ENCODE measurements at places on chromosomes 11 and 22.

DNA sequence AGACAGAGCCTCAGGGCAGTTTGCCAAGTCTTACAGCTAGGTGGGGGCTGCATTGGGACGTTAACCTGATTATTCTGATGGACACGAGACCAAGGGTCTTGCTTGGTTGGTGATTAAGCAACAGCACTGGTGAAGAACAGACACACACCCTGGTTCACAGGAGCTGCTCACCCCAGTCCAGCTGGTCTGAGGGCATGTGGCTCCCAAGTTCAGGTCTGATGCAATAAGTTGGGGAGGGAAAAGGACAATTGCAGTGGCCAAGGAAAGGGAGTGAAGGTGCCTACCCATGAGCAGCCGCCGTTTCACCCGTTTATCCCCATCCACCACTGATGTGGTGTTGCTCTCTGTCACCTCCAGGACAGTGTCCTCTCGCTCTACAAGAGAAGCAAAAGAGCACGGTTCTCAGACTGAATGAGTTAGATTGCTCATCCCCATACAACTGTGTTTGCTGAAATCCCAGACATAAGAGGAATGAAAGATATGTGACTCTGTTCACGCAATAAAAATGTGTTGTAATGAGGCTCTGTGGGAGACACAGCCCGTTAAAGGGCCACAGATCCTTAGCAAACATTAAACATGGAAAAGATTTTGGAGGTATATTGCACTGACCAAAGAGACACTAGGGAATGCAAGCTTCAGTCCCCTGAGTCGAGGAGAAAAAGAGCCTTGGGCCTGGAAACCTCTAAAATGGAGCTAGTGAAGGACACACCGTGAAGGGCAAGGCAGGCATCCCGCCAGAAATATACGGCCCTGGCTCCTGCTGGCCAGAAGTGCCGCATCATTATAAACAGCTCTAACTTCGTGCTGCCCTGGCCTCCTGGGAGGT lies 25.6 kb downstream of the SCUBE2 start:
- no peak for DNase-seq

DNA sequence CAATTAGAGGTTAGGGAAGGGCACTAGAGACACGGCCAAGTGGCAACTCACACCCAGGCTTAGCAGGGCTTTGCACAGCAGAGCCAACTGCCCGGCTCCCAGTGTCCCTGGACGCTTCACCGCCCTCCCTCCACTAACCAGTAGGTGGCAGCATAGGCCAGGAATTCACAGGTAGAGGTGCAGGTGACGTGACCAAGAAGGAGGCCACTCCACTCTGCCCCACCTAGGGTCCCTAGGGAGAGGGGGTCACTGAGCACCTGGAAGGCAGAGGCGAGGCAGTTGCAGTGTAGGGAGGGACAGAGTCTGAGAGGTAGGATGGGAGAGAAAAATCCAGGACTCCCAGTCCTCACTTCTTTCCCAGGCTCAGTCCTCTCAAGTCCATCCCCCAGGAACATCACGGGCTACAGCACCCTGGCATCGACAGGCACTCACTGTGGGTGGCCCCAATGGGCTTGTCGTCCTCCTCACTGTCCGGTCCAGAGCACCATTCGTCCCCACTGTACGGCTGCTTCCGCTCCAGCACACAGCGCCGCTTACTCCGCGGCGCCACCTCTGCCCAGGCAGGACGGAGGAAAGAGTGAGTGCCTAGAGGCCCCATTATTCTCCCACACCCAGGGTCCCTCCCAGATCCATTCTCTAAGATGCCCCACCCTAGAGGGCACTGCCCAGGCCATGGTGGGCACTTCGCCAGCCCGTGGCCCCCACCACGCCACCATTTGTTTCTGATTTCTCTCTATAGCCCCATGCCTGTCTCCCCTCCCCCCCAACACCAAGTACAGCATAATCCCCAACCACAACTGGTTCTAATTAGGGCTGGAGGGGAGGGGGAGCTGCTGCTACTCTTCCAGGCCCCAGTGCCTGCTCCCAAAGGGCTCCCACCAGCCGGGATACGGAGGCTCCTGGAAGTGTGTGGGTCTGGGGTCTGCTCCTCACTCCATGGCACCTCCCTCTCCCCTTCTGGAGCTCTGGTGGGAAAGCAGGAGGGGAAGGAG lies 18.4 kb downstream of the BCL9L start:
- DNase-seq = peak; percentile 75

DNA sequence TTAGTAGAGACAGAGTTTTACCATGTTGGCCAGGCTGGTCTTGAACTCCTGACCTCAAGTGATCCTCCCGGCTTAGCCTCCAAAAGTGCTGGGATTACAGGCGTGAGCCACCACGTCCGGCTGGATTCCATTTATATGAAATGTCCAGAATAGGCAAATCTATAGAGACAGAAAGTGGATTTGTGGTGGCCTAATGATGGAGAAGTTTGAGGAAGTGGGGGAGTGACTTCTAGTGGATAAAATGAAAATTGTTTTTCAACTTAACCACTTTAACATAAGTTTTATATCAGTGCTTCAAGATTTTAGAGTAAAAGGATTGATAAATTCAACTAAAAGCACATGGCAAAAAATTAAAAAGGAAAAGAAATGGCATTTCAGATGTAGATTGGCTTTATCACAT lies 66.2 kb downstream of the HIPK3 start:
- no peak for DNase-seq

DNA sequence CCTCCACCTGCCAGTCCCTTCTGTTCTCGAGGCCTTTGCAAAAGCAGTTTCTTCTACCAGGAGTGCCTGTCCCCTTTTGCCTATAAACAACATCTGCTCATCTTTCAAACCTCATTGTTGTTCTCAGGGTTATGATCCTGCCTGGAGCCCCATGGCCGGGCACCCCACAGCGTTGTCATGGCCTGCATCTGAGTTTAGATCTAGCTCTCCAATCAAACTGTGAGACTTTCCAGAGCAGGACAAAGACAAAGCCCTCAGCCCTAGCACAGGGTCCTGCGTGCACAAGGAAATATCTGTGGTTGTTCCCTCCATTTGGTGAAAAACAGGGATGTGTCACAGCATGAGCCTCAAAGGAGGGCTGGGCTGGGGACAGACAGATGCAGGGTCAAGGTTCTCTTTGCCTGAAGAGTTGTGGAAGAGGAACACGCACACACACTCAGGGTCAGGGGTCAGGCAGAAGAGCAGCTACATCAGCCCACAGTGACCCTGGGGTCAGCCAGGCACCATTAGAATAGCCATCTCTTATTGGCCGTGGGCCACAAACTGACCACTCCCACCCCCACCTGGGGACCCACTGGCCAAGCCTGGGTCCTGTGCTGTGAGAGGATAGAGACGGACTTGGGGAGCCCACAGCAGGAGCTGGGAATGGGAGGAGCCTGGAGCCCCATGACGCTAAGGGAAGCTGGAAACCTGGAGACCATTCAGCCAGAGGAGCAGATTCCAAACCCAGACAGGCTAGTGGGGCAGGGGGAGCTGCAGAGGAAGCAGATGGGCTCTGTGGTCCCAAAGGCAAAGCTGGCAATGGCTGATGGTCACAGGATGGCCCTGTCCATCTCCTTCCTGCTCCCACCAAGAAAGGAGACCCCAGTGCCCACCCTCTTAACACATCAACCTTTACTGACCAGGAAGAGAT lies 99.4 kb downstream of the PDE2A start:
- DNase-seq = no peak

GRCh38 chr22:27257987-27258386 lies 543.6 kb downstream of the MN1 start:
- no peak for DNase-seq

- DNase-seq = no peak
Measured at GRCh38 chr11:75261902-75262361, 21.4 kb downstream of the TPBGL start.

DNA sequence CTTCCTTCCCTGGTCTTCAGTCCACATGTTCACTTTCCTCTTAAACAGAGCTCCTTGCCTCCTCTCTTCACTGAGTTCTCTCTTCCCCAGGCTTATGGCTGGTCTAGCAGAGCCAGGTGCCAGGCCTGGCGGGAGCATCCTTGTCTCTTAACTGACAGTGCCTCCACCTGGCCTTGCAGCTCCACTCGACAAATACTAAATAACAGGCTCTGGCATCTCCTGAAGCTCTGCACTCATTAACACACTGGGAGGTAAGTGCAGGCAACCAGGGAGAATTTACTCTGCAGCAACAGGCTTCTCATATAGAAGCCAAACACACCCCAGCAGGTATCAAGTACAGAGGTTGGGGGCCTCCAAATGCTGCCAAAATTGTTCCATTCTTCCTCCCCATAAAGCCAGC lies 438.1 kb downstream of the SOX6 start:
- no peak for DNase-seq

- DNase-seq = no peak
Measured at GRCh38 chr11:117686711-117687110, 110.3 kb downstream of the DSCAML1 start.

GRCh38 chr11:62559204-62559603 lies 12.6 kb upstream of the AHNAK start:
- DNase-seq = no peak

GRCh38 chr11:107472966-107473365 lies 15.3 kb upstream of the CWF19L2 start:
- DNase-seq = no peak

GRCh38 chr22:21568347-21569075 lies 997 bp downstream of the UBE2L3 start:
- no peak for DNase-seq

- no peak for DNase-seq
Measured at GRCh38 chr11:67280341-67280787, 8.7 kb upstream of the ANKRD13D start.

GRCh38 chr11:29051935-29052334 lies 943.7 kb downstream of the METTL15 start:
- no peak for DNase-seq

DNA sequence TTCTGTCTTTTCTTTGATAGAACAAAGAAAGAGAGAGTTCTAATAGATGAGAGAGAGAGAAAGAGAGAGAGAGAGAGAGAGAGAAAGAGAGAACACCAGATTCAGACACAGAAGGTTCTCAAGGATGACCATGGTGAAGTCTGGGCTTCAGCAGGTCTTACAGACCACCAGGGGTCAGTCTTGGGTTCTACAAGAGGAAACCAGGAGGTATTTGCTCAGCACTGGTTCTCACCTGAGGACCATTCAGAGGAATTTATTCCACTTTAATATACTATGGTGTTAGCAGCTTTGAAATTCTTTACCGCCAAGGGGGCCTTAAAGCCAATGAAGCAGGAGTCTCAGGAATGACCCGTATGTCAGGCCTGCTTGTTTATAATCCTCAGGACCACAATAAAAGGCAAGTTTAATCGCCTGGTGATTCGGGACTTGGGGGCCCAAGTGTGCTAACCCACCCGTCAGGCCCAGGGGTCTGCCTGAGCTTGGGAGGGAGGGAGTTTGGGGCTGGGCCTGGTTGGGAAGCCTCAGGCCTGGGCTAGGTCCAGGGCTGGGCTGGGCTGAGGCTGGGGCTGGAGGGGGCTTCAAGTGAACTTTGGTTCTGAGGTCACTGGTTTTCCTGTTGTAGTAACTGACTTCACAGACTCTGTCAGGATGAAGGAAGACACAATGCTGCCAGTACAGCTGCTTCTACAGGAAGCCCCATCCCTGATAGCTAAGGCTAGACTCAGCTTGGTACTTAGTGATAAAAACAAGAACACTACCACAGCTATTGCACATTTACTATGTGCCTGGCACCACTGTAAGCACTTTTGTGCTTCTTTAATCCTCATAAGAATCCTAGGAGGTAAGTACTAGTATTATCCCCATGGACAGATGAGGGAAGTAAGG lies 179.2 kb upstream of the ZBED5 start:
- DNase-seq = no peak

DNA sequence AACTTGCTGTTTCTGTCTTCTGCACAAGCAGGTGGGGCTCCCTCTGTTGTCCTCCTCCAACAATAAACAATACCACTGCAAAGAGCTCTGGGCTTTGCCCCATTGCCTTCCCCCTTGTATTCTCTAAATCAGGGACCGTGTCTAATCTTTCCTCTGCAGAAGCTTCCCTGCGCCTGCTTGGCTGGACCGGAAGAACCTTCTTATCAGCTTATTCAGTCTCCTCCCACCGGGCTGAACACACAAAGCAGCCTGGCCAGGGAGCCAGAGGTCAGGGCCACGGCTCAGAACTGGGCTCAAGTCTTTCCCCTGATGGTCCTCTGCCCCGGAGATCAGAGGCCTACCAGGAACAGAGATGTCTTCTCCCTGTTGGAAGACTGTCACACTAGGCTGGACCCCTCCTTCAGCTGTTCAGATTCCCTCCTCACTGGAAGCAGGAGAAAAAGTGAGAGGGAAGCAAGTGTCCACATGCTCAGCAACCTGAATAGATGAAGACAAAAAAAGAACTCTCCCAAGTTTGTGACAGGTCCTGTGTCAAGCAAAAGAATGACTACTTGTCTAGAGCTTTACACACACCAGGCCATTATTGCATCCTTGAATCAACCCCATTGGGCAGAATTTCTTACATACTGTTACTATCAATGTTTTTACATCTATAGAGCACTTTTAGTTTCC lies 63.7 kb downstream of the RAB30 start:
- DNase-seq = no peak

- no peak for DNase-seq
Measured at GRCh38 chr11:47166368-47166767, 10.3 kb downstream of the ARFGAP2 start.

- no peak for DNase-seq
Measured at GRCh38 chr11:102283116-102283485, 34.2 kb upstream of the BIRC3 start.

- no peak for DNase-seq
Measured at GRCh38 chr11:36222831-36223635, 66.2 kb downstream of the COMMD9 start.

GRCh38 chr11:111748035-111748804 lies 18.0 kb downstream of the PPP2R1B start:
- no peak for DNase-seq

DNA sequence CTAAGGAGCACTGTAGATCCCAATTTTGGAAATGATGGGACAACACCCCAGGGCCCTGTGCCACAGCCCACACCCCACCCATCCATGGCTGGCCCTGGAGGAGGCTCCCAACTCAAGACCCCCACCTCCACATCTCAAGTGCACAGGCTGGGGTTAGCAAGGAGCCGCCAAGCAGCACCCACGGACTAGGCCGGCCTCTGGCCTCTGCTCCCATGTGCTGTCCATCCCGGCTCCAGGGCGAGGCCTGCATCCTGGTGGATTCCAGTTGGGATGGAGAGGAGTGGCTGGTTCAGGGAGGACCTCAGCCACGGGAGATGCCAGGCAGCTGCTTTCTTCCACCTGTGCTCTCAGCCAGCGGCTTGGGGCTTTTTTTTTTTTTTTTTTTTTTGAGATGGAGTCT lies 43.4 kb upstream of the COMT start:
- no peak for DNase-seq

DNA sequence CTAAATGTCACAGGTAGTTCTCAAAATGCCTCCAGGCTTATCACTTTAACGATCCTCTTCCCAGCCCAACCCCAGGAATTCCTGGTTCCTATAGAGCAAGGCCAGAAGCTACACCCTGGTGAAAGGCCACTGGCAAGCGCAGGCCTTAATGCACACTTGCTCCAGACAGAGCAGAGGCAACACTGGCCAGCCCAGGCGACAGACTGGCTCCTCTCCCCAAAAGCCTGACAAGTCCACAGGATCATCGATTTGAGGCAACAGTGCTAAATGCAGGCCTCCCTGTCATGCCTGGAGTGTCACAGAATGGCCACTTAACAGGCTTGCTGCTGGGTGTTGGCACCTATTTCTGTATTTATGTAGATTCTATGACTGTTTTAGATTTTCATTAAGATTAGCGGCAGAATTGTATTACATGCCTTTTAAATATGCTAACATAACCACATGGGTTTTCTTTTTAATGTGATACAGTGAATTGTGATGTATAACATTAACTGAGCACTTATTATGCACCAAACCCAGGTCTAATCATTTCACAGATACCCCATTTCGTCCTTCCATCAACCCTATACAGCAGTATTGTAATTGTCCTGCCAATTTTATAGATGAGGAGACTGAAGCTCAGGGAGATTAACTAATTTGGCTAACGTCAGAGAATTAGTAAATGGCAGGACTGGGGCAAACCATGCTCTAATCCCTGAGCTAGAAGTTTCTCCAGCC lies 38.6 kb downstream of the PACSIN2 start:
- no peak for DNase-seq
